ENCODE measurements at places on chromosomes 5 and 9. TPM values are rescaled to one million over a fixed set of nuclear protein-coding genes. Genes with fewer than 3 reads are reported as not detected.

Gene NUTM2F
- total RNA-seq = not detected

Gene ECM2
- 0.32 TPM for total RNA-seq

Gene TLX3
- total RNA-seq = not detected

Gene PCDHB15
- 0.32 TPM for total RNA-seq

Gene TAF11L5
- total RNA-seq = not detected

Gene PIP5KL1
- 0.91 TPM for total RNA-seq

Gene CDO1
- 1.1 TPM for total RNA-seq

Gene UCK1
- total RNA-seq = 13.3 TPM

Gene PPP3R2
- not detected for total RNA-seq

Gene SLC25A2
- total RNA-seq = 0.15 TPM

Gene NR5A1
- not detected for total RNA-seq

Gene IL17B
- 0.91 TPM for total RNA-seq

Gene IFNA13
- not detected for total RNA-seq

Gene GRM6
- total RNA-seq = not detected

Gene MCCC2
- total RNA-seq = 24.0 TPM

Gene TMC1
- total RNA-seq = 1.6 TPM

Gene CKMT2
- total RNA-seq = not detected

Gene BASP1
- total RNA-seq = 249 TPM

Gene MVB12B
- total RNA-seq = 2.1 TPM

Gene SLC6A18
- not detected for total RNA-seq

Gene AK6
- total RNA-seq = 31.6 TPM

Gene KIF12
- total RNA-seq = under 0.01 TPM

Gene GARNL3
- 2.6 TPM for total RNA-seq

Gene SLC45A2
- not detected for total RNA-seq

Gene DOK3
- 3.6 TPM for total RNA-seq

Gene TSLP
- total RNA-seq = 0.61 TPM

Gene BRD3OS
- 7.8 TPM for total RNA-seq

Gene PTGR1
- 43.2 TPM for total RNA-seq

Gene CCL28
- 0.65 TPM for total RNA-seq

Gene IL13
- not detected for total RNA-seq

Gene SLC1A1
- 7.0 TPM for total RNA-seq

Gene POU5F2
- total RNA-seq = 0.61 TPM

Gene HIGD2A
- total RNA-seq = 24.4 TPM

Gene OR1Q1
- total RNA-seq = not detected

Gene FOXI1
- not detected for total RNA-seq

Gene AMBP
- total RNA-seq = 0.15 TPM

Gene BAAT
- not detected for total RNA-seq

Gene DNAJC25
- 4.5 TPM for total RNA-seq

Gene LRRC19
- not detected for total RNA-seq

Gene PCDHB2
- total RNA-seq = under 0.01 TPM
